ENCODE measurements at places on chromosomes 2 and 18. TPM values are rescaled to one million over a fixed set of nuclear protein-coding genes. Genes with fewer than 3 reads are reported as not detected.

The SULT1C4 gene
- 2.1 TPM for total RNA-seq

The COLEC12 gene
- 2.3 TPM for total RNA-seq

The LBX2 gene
- 0.55 TPM for total RNA-seq

The FOXD4L1 gene
- total RNA-seq: not detected

DNA sequence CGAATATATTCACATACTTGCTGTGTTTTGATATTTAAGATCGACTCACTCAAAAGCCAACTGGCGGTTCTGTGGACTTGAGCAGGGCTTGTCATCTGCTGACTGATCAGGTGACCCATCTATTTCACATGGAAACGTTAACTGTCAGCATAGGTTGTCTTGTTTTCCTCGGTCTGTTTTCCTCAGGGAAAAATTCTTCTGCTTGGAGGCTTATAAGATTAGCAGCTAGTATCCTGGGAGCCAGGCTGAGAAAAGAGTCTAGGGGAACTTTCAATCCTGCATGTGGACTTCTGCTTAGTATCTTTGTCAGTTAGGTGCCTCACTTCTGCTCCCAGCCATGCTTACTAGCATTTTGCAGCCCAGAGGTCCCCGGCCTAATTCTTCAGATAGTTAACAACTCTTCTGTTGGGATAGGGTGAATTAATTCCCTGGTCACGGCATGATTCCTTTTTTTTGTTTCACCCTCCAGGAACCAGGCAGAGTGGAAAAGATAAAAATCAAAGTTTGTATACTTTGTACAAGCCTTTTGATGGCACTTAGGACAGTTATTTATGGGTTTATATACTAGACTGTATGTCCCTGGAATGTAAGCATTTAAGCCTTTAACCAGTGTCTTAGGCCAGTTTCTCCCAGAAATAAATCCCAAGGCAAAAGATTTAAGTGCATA, 226.0 kb downstream of the GULP1 start:
- no peak for DNase-seq

GRCh38 chr2:187079901-187080300, 230.9 kb upstream of the ZSWIM2 start:
- no peak for DNase-seq

- DNase-seq: no peak
Measured at GRCh38 chr2:44736270-44736942, 205.1 kb upstream of the SIX3 start.

DNA sequence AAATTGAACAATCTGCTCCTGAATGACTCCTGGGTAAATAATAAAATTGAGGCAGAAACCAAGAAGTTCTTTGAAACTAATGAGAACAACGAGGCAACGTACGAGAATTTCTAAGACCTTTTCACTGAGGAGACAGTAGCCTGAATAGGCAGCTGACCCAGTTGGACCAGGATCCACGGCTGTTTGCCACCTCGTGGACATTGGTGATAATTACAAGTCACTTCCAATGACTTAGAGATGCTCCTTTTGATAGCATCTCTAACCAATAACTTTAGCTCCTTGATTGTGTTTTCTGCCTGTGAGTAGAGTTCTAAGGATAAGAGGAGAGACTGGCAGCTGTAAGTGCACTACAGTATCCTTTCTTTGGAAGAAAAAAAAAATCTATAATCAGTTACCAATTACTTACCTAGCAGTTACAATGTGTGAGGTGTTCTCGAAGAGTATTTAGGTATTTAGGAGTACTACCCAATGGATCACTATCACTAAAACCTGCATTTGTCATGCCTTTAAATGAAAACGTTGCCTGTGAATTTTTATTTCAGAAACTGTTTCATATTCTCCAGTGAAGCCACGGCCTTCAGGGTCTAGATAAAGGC, 31.3 kb upstream of the CNTNAP5 start:
- peak; percentile 53 for DNase-seq

Measured in H1 (cell line).